Sigmoid colon (tissue), 7 donors: ENCODE measurements at places on chromosomes 5 and 9. TPM values are rescaled to one million over a fixed set of nuclear protein-coding genes. Genes with fewer than 3 reads are reported as not detected.

DNA sequence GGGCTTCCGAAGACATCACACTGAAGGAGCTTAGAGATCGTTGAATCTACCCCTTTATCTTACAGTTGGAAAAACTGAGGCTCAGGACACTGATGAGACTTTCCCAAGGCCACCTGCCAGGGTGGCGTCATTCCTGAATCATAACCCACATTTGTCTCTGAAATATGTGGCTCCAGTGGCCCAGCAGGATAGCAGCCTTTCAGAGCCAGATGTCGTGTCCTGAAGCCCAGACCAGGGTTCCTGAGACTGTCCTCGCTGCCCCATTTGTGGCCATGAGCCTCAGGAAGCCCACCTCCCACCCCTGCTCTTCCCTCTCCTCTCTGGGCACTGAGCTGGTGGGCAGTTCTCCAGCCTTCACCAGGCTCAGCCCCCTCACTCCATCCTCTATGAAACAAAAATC is 2.4 kb downstream of the HMCN2 start:
- no peak overlapping the region for H3K4me3 ChIP-seq
- H3K27me3 ChIP-seq: no peaks in the 10 kb centered on the region
- peaks cover 89% of the 10 kb centered on the region for H3K4me1 ChIP-seq
- DNase-seq: peak; percentile 65

- H3K4me3 ChIP-seq: peak within 1 kb of the TSS; percentile 56
- peak within 1 kb of the TSS; percentile 96 for H3K27ac ChIP-seq
- H3K27me3 ChIP-seq: no peaks in the 10 kb centered on the region
- H3K36me3 ChIP-seq: no peaks in the 10 kb centered on the region
Observed at GRCh38 chr9:124257844-124258606, at the start of gene NEK6. Gene NEK6, plus strand, starts transcription at chr9:124257949. Its CDS starts 44,016 bp downstream, at chr9:124301965.

DNA sequence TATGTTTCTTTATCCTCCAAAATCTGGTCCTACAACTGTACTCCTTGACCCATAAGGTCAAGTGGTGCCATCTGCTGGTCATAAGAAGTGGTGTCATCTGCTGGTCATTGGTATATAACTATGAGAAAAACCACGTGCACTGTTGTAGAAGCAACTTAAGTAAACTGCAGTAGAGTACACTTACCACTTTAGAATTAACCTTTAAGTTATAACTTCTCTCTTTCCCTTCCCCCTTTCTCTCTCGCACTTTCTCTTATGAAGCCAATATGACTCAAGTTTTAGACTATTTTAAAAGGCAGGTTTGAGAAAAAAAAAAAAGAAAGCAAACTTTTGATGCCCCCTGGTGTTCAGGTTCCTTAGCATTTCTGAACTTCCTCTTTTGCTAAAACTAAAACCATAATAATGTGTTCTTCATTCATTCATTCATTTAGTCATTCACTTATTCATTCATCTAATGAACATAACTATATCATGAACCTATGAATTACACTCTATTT is 12.8 kb upstream of the MTAP start:
- no peaks in the 10 kb centered on the region for H3K4me1 ChIP-seq
- no peaks in the 10 kb centered on the region for H3K27me3 ChIP-seq
- no peak overlapping the region for H3K4me3 ChIP-seq
- no peaks in the 10 kb centered on the region for H3K36me3 ChIP-seq
- no peak for DNase-seq
- H3K27ac ChIP-seq: no peak overlapping the region

The FAM151B gene
- polyA plus RNA-seq: 1.2 TPM

DNA sequence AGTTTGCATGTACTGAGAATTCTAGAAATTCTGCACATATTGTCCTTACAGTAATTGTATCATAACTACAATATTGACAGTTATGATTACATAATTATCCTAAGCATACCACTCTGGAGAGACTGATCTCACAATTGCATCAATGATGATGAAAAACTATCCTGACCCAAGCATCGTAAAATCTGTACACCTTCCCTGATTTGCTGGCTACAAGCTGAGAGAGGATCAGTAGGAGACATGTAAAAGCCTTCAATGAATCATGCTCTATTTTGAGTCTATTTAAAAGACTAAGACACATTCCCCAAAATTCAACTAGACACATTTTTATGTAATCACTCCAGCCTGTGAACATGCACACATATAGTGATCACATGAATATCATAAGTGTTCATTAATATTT is 1833.8 kb downstream of the EFNA5 start:
- no peak for DNase-seq
- no peaks in the 10 kb centered on the region for H3K36me3 ChIP-seq
- no peak overlapping the region for H3K4me3 ChIP-seq
- no peak overlapping the region for H3K27ac ChIP-seq
- H3K27me3 ChIP-seq: no peaks in the 10 kb centered on the region
